ENCODE measurements at places on chromosomes 3 and 15. TPM values are rescaled to one million over a fixed set of nuclear protein-coding genes. Genes with fewer than 3 reads are reported as not detected.

Gene MON1A
- total RNA-seq = 12.1 TPM

Gene ALPK3
- 8.1 TPM for total RNA-seq

Gene TAGLN3
- not detected for total RNA-seq

Gene NR2F2
- 30.2 TPM for total RNA-seq

Gene EFCC1
- 6.8 TPM for total RNA-seq

Gene RAP2B
- 8.9 TPM for total RNA-seq

Gene PCOLCE2
- 22.3 TPM for total RNA-seq

Gene GAP43
- not detected for total RNA-seq

Gene LAMB2
- 452 TPM for total RNA-seq

DNA sequence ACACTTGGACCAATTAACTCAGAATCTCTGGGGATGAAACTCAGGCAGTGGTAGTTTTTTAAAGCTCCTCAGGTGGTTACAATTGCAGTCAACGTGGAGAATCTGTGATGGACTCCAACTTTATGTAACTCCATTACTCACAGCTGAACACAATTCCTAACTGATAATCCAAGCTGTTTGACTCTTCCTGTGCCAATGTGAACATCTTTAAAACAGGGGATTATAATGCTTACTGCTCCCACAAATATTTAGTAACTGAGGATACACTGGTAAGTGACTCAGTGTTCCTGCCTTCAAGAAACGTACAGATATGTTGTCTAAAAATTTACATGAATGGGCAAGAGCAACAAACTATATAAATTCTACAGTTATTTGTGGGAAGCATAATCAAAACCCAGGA lies 85.6 kb downstream of the OSBPL10 start:
- no peaks in the 10 kb centered on the region for H3K36me3 ChIP-seq
- H3K27me3 ChIP-seq = no peaks in the 10 kb centered on the region
- DNase-seq = no peak

- H3K4me1 ChIP-seq = no peaks in the 10 kb centered on the region
- no peaks in the 10 kb centered on the region for H3K36me3 ChIP-seq
- no peak overlapping the region for H3K27ac ChIP-seq
- no peak for DNase-seq
- no peak overlapping the region for H3K4me3 ChIP-seq
Observed at GRCh38 chr15:33293713-33294334, 16.9 kb upstream of the RYR3 start.

GRCh38 chr15:47289656-47290055 lies 427.6 kb upstream of the SEMA6D start:
- no peak overlapping the region for H3K4me3 ChIP-seq
- H3K4me1 ChIP-seq = peaks cover 26% of the 10 kb centered on the region
- DNase-seq = no peak
- H3K27me3 ChIP-seq = no peaks in the 10 kb centered on the region

DNA sequence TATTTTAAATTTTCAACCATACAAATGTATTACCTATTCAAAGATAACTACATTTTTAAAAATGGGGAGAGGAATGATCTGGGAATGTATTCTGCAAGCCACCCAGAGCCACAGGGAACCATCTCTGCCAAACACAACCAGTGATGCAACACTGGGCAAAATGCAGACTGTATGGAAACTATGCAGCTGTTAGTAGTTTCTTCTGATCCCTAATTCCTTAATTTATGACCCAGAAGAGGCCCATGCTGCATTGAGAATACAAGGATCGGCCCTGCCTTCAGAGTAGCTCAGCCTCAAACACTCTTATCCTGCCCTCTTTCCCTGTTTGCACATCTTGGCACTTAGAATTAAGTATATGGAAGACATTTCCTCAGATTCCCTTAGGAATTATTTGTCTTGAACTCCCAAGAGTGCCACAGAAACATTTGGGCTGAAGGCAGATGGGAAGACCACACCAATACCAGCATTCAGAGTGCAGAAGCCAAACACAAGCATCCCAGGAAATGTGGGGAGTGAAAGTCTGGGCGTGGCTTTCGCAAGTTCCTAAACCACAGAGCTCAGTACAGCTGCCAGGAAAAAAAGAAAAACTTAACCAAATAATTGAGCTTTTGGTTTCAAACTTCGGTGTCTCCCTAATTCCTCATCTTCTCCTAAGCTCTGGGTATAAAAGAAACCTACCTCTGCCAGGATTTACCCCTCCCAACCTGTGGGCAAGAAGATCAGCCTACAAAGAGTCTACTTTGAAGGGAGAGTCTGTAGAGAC lies 5.3 kb downstream of the SNUPN start:
- peak overlapping the region; percentile 52 for H3K27ac ChIP-seq
- no peak for DNase-seq
- peaks cover 14% of the 10 kb centered on the region for H3K36me3 ChIP-seq
- H3K27me3 ChIP-seq = no peaks in the 10 kb centered on the region
- no peak overlapping the region for H3K4me3 ChIP-seq

- no peaks in the 10 kb centered on the region for H3K4me1 ChIP-seq
- DNase-seq = no peak
- no peak overlapping the region for H3K27ac ChIP-seq
- peaks cover 47% of the 10 kb centered on the region for H3K36me3 ChIP-seq
- no peak overlapping the region for H3K4me3 ChIP-seq
- H3K27me3 ChIP-seq = no peaks in the 10 kb centered on the region
Observed at GRCh38 chr3:133620066-133620784, 41.5 kb downstream of the TOPBP1 start.

GRCh38 chr15:91824256-91824655 lies 29.3 kb upstream of the SLCO3A1 start:
- H3K27me3 ChIP-seq = no peaks in the 10 kb centered on the region
- peak; percentile 38 for DNase-seq
- no peak overlapping the region for H3K27ac ChIP-seq

DNA sequence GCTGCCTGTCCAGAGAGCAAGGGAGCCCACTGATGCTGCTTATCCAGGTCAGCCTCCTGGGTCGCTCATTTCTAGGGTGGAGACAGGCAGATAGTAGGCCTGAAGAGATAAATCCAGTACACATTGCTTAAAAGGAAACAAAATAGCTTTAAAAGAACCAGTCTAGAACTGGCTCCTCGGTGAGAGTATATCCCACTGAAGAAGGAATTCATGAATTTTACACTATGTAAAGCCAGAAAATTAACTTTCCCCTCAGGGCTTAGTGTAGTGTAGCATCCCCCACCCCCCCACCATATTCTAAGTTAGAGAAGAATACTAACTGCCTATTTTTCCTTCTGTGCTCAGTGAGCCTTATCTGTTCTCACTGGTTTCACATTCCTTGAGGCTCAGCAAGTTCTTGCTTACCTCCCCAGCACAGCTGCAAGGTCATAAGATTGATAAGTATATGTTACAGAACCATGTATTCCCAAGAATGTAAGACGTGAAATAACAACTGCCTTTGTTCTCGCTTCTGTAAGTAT lies 30.5 kb upstream of the NOX5 start:
- no peak overlapping the region for H3K27ac ChIP-seq
- H3K4me3 ChIP-seq = no peak overlapping the region
- peak; percentile 3 for DNase-seq
- H3K36me3 ChIP-seq = no peaks in the 10 kb centered on the region
- H3K27me3 ChIP-seq = no peaks in the 10 kb centered on the region

GRCh38 chr15:33132722-33133345 lies 61.7 kb downstream of the FMN1 start:
- no peak overlapping the region for H3K4me3 ChIP-seq
- no peak overlapping the region for H3K27ac ChIP-seq
- DNase-seq = peak; percentile 45
- no peaks in the 10 kb centered on the region for H3K27me3 ChIP-seq
- peaks cover 23% of the 10 kb centered on the region for H3K4me1 ChIP-seq

DNA sequence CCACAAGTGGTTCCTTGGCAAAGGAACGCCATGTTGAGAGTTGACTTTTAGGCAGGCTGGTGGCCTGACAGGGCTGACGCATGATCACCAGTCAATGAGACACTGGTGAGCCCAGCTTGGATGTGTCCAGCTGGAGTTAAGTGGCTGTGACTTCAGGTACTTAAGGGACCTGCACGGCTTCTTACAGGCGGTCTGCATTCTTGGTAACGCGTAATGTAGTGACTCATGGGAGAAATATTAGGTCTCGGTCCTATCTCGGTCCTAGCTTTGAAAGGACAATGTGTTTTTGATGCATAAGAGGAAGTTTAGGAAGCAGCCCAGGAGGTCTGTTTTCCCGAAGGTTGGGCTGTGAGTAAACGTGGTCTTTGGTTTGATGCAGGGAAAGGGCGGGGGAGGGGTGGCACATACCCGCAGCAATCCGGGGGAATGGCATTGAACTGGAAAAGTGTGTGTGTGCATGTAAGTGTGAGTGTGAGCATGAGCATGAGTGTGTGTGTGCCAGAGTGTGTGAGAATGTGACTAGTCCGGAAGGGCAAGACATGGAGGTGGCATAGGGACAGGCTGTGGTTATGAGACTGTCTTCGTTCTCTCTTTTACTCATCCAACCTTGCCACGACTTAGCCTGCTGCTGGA lies 55.3 kb downstream of the FAM43A start:
- H3K4me1 ChIP-seq = peaks cover 26% of the 10 kb centered on the region
- H3K4me3 ChIP-seq = no peak overlapping the region
- H3K27ac ChIP-seq = peak overlapping the region; percentile 76
- DNase-seq = peak; percentile 87
- no peaks in the 10 kb centered on the region for H3K27me3 ChIP-seq

GRCh38 chr15:52171386-52171785 lies 19.8 kb downstream of the GNB5 start:
- no peaks in the 10 kb centered on the region for H3K27me3 ChIP-seq
- no peak overlapping the region for H3K27ac ChIP-seq
- H3K4me3 ChIP-seq = no peak overlapping the region
- DNase-seq = peak; percentile 13

GRCh38 chr3:79521221-79521848 lies 246.5 kb downstream of the ROBO1 start:
- H3K4me3 ChIP-seq = no peak overlapping the region
- H3K27me3 ChIP-seq = no peaks in the 10 kb centered on the region
- H3K27ac ChIP-seq = no peak overlapping the region

GRCh38 chr15:100335335-100335999 lies 6.3 kb downstream of the ADAMTS17 start:
- no peak for DNase-seq
- H3K27ac ChIP-seq = no peak overlapping the region
- no peaks in the 10 kb centered on the region for H3K27me3 ChIP-seq
- H3K4me1 ChIP-seq = no peaks in the 10 kb centered on the region
- no peak overlapping the region for H3K4me3 ChIP-seq
- no peaks in the 10 kb centered on the region for H3K36me3 ChIP-seq

DNA sequence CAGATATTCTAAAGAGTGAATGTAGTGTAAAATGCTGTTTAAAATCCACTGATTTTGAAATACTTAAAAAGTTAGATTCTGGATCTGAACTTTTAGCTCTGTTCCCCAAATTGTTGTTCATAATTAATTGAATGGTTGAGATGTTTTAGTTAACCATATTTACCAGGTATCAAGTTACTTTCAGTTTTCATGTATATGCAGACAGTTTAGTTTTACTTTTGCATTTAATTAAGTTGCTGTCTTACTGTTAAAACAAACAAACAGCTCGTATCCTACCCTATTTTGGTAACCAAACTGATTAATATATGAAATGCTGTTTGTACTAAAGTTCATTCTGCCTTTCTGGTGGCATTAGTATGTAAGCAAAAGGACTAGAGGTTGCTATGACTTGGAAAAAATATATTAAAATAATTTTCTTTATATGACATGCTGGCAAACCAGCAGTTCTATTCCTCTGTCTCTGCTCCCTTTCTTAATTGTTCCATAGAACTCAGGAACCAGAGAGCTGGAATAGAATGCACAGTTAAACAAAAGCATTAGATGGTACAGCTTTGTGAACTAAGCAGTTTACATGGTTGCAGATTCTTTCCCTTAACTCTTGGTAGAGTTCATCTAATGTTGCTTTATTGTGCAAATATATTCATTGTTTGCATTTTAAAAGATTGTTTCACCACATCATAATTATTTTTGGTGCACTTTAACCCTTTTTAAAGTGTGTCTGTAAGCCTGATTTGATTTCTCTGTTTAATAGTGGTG lies 39.5 kb upstream of the SCAANT1 start:
- no peak overlapping the region for H3K4me3 ChIP-seq
- H3K27me3 ChIP-seq = no peaks in the 10 kb centered on the region
- H3K36me3 ChIP-seq = no peaks in the 10 kb centered on the region
- no peak overlapping the region for H3K27ac ChIP-seq
- DNase-seq = no peak
- H3K4me1 ChIP-seq = no peaks in the 10 kb centered on the region

GRCh38 chr3:186150041-186150830 lies 41.3 kb upstream of the ETV5 start:
- no peaks in the 10 kb centered on the region for H3K36me3 ChIP-seq
- no peaks in the 10 kb centered on the region for H3K4me1 ChIP-seq
- no peak overlapping the region for H3K27ac ChIP-seq
- H3K4me3 ChIP-seq = no peak overlapping the region

GRCh38 chr3:184299488-184300377 lies 692 bp downstream of the PSMD2 start:
- DNase-seq = no peak
- H3K4me1 ChIP-seq = peaks cover 13% of the 10 kb centered on the region
- peak overlapping the region; percentile 88 for H3K4me3 ChIP-seq
- H3K27me3 ChIP-seq = no peaks in the 10 kb centered on the region
- H3K27ac ChIP-seq = no peak overlapping the region
- peaks cover 36% of the 10 kb centered on the region for H3K36me3 ChIP-seq

DNA sequence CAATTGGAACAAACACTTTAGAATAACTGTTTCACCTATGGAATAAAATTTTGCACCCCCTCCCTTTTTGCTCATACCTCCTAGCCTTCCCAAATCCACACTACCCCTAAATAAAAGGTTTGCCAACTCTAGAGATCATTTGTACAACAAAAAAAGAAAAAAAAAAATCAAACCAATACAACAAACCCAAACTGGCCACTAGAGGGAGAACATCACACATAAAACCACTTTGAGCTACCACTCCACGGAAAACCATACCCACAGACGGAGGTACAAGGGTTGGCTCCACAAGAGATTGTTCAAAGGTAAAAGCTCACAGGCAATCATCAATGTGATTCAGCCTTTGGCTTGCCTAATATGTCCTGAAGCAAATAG lies 47.6 kb downstream of the SETMAR start:
- no peaks in the 10 kb centered on the region for H3K27me3 ChIP-seq
- H3K36me3 ChIP-seq = no peaks in the 10 kb centered on the region
- no peak overlapping the region for H3K4me3 ChIP-seq
- no peak overlapping the region for H3K27ac ChIP-seq

- H3K27me3 ChIP-seq = no peaks in the 10 kb centered on the region
- H3K4me3 ChIP-seq = no peak within 1 kb of the TSS
- no peaks in the 10 kb centered on the region for H3K36me3 ChIP-seq
- peaks cover 13% of the 10 kb centered on the region for H3K4me1 ChIP-seq
Observed at GRCh38 chr3:57060089-57060821, at the start of gene SPATA12. TSS of gene SPATA12 (plus strand) at chr3:57060664. CDS start at chr3:57073695, 13,031 bp downstream.
